CD14-positive monocyte (primary cell): ENCODE measurements at places on chromosomes 1 and 21.

GRCh38 chr1:165930961-165931360 is 103.5 kb downstream of the UCK2 start:
- DNase-seq: no peak

DNA sequence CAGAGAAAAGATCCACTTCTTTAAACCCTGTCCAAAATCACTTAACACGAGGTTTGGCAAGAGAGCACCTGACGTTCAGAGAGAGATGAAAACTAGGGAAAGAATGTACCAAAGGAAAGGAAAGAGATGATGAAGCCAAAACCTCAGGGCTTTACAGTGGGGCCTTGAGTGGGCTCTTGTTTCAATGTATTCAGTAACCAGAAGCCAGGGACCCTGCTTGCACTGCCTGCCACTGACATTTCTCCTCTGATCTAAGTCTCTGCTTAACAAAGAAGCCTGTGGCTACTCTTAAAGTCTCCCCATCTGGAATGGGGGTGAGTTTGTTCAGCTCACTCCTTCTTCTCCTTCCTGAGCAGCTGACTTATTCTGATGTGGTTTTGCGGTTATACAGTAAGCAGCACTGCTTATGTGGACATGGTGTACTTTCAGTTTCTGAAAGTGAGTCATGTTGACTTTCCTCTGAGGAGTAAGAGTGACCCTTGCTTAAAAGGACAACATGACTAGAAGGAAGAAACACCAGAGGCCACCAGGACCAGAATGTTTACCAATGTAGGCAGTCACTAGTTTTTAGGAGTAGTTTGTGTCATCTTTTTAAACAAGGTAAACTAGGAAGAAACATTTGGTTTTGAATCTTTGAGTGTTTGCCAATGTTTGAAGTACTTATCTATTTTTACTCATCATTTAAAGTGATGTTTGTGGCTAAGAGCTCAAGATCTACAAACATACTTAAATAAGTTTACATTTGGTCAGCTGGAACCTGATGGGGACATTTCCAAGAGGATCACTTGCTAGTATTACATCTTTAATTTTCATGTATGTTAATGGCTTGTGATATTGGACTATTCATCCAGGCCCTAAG is 87.4 kb downstream of the FASLG start:
- peak; percentile 97 for DNase-seq

DNA sequence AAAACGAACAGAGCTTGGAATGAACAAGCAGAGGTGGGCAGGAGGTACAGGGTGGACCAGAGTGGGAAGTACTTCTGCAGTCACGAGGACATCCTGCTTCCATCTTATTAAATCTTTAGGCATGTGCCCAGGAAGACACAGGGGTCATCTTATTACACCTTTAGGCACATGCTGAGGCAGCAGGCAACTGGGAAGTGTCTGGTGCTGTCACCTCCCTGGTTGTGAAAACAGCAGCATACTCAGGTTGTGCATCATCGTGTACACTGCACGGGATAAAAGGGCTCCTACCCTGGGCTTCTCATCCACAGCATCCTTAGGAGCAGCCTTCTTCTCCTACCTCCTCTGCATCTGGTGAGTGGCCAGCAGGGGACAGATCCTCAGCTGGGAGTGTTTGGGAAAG is at the start of gene LCE3C:
Gene LCE3C, plus strand, starts transcription at position 301 of the 400 bp plus-strand sequence. CDS start 498 bp downstream, outside the sequence.
- DNase-seq: no peak

- DNase-seq: no peak
These were observed 230.2 kb downstream of the LMO4 start for GRCh38 chr1:87558921-87559320.

- DNase-seq: no peak
These were observed 2.1 kb upstream of the FCRLB start for GRCh38 chr1:161719325-161719611.

DNA sequence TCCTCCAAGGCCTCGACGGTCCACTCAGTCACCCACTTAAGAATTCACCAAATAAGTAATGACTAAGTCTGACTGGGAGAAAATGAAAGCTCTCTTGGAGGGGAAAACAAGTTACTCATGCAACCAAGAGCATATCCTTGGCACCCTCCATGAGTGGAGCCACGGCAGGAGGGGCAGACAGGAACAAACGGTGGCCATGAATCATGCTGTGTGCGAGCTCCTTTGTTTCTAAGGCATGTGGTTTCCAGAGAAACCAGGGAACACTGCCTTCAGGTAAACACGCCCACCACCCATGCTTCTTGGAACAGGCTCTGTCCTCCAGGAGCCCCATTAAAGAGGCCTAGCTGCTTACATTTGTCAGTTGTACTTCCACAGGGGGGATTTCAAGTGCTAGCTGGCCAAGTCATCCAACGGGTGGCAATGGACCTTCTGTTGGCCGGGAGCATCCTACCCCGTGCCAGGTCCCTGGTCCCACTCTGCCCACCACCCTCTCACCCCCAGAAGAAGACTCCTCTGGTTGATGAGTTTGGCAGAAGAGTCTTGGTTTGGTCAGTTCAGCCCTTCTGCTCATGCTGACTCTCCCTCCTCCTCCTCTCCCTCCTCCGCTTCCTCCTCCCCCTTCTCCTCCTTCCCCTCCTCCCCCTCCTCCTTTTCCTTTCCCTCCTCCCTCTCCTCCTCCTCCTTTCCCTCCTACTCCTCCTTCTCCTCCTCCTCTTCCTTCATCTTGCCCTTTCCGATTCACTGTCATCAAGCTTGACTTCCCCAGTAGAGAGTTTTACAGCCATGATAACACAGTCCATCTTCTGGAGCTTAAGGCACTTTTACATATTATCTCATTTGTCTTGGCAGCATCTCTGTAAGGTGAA is 107.6 kb downstream of the CCDC185 start:
- DNase-seq: no peak

DNA sequence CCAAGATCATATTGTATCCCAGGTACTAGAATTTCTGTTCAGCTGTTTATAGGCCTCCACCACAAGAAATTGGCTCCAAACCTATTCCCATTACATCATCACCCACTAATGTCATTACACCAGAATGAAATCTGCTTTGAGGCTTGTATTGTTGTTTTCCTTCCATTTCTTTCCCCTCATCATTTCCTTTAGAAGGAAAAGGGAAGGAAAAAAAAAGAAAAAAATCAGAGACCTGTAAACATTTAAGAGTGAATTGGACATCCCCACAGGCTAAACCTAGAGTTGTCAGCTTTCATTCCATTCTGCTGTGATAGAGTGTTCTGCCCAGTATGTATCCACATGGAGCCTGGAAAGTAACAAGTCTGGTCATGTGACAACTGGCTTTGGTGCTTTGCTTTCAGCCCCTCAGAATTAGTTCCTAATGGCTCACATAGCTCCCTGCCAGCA is 44.6 kb downstream of the NFYC start:
- DNase-seq: no peak

GRCh38 chr1:213669964-213670691 is 317.6 kb upstream of the PROX1 start:
- DNase-seq: no peak

DNA sequence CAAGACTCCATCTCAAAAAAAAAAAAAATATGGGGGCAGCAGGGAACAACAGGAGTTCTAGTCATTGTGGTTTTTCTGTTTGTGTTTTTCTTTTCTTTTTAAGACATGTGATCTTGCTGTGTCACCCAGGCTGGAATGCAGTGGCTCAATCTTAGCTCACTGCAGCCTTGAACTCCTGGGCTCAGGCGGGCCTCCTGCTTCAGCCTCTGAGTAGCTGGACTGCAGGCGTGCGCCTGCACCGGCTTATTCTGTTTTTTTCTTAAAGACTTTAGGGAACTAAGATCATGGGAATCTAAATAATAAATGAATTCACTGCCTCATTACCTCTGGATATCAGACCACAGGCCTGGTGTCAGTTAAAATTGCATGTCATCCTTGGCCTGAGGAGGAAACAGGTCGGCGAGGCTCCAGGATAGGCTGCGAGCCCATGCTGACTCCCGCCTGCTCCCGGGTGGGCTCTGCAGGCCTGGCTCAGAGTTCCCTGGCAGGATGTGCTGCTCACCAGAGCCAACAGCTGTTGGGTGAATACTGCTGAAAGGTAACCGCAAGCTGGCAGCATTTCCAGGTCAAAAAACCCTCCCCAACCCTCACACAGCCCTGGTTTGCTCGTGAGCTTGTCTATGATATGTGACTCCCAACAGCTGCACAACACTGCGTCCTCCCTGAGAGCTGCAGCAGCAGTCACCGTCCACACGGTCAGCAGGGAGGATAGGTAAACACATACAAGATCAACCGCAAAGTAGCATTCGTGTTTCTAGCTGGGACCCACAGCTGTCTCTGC is 58.1 kb downstream of the SCCPDH start:
- peak; percentile 28 for DNase-seq

GRCh38 chr1:53303243-53303642 is 24.6 kb downstream of the LRP8 start:
- no peak for DNase-seq

GRCh38 chr1:210234329-210234757 is 1.7 kb downstream of the SERTAD4 start:
- no peak for DNase-seq

- DNase-seq: no peak
These were observed at the start of gene DNMT3L for GRCh38 chr21:44261675-44262295. DNMT3L (minus strand) TSS chr21:44261897; CDS start chr21:44261259, 638 bp downstream.

DNA sequence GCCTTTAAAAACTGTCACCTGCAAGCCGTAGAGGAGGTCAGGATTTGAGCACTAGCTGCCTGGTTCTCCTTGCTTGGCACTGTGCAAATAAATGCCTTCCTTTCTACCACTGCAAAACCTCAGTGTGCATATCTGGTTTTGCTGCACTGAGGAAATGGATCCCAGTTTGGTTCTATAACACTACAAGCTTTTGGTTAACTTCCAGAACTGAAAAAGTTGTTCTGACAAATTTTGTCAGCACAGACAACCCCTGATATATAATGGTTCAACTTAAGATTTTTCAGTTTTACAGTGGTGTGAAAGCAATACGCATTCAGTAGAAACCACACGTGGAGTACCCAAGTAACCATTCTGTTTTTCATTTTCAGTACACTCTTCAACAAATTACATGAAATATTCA is 29.8 kb upstream of the GALNT2 start:
- no peak for DNase-seq

DNA sequence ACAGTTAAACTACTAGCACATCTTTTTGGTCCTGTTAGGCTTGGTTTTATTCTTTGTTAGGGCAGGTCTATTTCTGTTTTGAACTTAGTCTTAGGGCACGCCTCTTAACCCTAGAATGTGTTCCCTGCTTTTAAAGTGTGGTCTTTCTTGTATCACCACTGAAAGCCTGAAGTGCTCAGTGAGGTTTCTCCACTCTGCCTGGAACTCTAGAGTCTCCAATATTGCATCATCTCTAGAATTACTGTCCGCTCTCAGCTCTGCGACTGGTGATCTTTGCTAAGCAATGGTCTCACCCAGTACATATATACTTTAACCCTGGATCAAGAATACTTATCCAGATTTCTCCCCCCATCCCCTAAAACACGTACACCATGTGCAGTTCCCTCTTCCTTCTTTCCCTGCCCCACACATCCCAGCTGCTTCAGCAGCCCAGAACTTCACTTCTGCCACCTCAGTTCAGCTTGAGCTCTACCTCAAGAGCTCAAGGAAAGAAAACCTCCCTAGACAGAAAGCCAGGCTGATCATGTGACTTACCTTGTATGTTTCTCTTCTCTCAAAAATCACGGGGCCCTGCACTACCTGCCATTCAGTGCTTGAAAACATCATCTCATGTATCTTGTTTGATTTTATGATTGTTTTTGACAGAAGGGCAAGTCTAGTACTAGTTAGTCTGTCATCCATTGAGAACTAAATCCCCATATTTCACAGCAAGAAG is 59.9 kb downstream of the TENT5C start:
- DNase-seq: no peak

GRCh38 chr1:27218736-27219135 is 15.7 kb upstream of the WDTC1 start:
- DNase-seq: no peak

- DNase-seq: peak; percentile 78
These were observed 708 bp downstream of the CDA start for GRCh38 chr1:20589331-20590278.

- no peak for DNase-seq
These were observed 37.5 kb downstream of the CDC42BPA start for GRCh38 chr1:227280836-227281235.

GRCh38 chr1:147079400-147080005 is 92.8 kb downstream of the PRKAB2 start:
- no peak for DNase-seq

DNA sequence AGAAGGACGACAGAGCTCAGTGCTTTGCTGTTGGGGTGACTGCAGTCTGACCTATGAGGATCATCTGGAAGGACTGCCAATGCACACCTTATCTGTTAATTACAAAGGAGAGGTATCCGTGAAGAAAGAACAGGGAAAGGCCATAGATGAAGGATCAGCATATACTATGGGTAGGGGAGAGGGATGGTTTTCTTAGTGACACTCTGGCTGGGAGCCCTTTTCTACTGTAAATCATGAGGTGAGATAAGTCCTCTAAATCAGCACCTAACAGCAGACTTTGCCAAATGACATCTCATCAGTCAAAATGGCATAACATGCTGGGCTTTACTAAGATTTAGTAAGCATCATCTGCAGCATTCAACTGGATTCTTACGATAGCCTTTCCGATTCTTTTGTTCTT is 100.0 kb downstream of the PLPPR5 start:
- DNase-seq: no peak

DNA sequence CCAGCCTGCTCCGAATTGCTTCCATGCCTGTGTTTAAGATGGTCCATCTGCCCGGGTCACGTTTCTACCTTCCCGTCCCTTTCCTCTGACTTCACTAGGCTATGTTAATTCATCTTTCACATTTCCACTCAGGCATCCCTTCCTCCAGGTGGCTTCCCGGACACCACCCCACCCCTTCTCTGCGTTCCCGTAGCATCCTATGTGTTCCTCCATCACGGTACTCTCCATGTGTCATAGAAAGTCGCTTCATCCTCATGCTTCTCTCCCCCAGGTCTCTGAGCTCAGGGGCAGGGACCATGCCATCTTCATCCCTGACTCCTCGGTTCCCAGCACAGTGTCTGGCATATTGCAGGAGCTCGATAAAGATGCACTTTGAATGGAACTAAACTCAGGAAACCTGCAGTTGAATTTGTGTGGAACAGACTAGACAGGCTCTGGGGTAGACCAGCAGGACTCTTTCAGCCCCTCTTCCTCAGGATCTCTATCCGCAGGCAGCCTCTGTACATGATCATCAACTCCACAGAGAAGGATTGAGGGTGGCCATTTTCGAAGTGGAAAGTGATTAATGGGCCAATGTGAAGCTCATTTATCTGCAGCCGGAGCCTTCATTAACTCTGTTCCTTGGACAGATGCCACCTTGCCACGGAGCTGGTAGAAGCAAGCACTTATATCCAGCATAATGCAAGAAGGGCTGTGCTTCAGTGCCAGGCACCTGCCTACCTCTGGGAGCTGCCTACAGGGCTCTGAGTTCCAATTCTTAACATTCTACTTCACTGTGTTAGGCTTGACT is 9.1 kb downstream of the C1orf226 start:
- DNase-seq: no peak

GRCh38 chr1:1777583-1777899 is 729 bp downstream of the NADK start:
- DNase-seq: no peak

GRCh38 chr21:17526776-17527175 is 13.9 kb downstream of the CXADR start:
- no peak for DNase-seq
